Breast epithelium (tissue), 4 donors: ENCODE measurements at places on chromosomes 6 and 20. TPM values are rescaled to one million over a fixed set of nuclear protein-coding genes. Genes with fewer than 3 reads are reported as not detected.

DNA sequence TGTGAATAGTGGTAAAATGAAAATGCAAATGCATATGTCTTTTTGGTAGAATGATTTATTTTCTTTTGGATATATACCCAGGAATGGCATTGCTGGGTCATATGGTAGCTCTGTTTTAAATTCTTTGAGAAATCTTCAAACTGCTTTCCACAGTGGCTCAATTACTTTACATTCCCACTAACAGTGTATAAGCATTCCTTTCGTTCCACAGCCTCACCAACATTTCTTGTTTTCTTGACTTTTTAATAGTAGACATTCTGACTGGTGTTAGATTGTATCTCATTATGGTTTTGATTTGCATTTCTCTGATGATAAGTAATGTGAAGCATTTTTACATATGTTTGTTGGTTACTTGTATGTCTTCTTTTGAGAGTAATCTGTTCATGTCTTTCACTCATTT, 144.0 kb downstream of the SIM1 start:
- no peak for DNase-seq

DNA sequence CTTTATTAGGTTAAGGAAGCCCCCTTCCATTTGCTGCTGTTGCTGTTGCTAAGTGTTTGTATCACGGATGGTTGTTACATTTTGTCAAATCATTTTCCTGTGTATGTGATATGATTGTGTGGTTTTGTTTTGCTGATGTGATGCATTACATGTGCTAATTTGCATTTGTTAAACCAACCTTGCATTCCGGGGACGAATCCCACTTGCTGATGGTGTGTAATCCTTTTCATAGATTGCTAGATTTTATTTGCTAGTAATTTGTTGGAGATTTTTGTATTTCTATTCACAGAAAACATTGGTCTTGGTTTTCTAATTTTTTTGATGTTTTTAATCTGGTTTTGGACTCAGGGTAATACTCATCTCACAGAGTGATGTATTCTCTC, 167.8 kb downstream of the WDR27 start:
- DNase-seq = no peak

DNA sequence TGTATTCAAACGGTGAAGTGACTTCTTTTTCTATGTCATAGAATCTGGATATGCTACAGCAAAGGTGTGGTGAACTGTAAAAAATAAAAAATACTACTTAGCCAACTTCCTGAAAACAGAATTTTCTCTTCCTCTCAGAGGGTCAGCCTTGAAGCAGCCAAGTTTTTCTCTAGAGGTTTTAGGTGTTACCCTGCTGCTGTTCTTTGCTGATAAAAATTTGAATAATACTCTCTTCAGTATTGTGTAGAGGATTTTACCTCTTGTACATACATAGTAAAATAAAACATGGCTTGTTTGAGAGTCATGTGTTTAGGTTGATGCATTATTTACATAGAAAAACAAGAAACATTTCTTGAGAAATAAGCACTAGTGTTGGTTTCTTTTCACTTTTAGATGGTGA, 458.4 kb downstream of the TBC1D32 start:
- DNase-seq = no peak

DNA sequence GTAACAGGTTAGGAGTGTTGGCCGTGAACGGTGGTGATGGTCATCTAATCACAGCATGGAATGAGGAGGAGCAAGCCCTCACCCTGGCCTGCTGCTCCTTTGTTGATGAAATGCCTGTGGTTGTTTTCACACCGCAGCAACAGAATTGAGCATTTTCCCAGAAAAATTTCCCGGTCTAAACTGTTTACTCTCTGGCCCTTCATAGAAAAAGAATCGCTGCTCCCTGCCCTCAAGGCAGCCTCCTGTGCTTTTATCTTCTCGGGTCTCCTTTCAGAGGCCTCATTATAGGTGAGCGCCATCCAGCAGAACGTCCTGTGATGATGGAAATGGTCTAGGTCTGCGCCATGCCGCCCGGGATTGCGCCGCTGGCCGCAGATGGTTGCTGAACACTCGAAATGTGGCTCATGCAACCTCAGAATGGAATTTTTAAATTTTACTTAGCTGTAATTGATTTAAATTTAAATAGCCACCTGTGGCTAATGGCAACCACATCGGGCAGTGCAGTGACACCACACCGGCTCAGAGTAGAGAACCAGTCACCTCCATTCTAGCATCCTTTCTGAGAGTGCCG, 30.2 kb downstream of the PHACTR3 start:
- no peak for DNase-seq

GRCh38 chr20:32116079-32116521, 6.6 kb downstream of the TM9SF4 start:
- no peak for DNase-seq

DNA sequence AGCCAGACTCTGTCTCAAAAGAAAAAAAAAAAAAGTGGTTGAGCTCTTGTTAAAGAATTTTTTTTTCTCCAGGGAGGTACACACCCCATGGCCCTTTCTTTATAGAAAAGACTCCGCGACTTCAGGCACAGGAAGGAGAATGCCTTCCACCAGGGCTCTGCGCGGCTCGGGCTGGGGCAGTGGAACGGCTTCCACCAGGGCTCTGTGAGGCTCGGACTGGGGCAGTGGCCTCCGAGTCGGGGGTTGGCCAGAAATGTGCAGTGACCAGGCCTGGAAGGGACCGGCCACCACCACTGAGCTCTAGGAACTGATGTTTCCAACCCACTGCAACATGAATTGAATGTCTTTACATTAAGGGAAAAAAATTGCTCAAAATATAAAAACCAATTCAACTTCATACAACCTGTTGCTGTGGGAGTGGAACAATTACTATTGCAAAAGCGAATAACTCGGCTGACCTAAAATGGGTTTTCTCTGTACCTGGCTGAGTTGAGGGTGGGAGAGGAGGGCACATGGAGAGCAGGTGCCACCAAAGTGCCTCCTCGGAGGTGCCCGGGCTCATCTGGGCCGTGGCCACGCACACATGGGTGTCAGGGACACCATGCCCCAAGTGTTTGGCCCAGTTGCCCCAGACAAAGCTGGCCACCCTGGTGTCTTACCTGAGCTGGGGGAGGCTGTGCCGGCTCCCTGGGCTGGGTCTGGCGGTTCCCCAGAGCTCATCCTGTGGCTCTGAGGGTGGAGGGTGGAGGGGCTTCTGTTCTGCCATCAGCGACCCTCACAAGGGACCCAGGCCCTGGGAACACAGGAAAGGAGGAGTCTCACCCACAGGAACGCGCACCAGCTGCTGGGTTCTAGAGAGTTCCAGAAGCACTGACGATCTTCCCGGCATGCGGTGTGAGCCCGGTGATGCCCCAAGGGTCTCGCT, 29.3 kb downstream of the SLC2A4RG start:
- no peak for DNase-seq

- no peak for DNase-seq
These were observed 81.1 kb downstream of the STMND1 start for GRCh38 chr6:17182961-17183360.

GRCh38 chr6:110642711-110643110, 166.3 kb upstream of the SLC22A16 start:
- no peak for DNase-seq

DNA sequence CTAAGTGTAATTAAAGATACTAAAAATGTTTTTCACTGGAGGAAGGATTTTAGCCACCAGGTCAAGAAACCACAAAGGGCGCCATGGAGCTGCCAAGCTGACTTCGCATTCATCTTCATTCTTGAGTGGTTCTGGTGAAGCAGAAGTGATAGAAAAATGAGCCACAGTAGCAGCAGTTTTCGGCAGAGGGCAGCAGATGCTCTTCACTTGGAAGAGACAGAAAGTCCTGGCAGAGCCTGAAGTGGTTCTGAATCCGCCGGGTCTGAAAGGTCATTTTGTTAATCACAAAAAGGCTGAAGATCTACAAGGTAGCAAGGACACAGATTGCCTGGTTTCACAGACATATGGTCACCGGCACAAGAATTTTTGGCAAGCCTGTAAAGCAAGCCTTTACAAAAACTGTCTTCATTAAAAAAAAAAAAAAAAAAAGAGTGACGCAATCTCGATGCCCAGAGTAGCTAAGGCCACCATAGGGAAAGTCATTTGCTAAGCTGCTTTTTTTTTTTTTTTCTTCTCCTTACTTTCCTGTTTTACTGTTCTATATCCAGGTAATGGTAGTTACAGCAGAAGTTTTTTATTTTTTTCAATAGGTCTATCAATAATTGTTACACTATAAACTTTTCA, 345.1 kb upstream of the AGPAT4 start:
- DNase-seq = peak; percentile 20

DNA sequence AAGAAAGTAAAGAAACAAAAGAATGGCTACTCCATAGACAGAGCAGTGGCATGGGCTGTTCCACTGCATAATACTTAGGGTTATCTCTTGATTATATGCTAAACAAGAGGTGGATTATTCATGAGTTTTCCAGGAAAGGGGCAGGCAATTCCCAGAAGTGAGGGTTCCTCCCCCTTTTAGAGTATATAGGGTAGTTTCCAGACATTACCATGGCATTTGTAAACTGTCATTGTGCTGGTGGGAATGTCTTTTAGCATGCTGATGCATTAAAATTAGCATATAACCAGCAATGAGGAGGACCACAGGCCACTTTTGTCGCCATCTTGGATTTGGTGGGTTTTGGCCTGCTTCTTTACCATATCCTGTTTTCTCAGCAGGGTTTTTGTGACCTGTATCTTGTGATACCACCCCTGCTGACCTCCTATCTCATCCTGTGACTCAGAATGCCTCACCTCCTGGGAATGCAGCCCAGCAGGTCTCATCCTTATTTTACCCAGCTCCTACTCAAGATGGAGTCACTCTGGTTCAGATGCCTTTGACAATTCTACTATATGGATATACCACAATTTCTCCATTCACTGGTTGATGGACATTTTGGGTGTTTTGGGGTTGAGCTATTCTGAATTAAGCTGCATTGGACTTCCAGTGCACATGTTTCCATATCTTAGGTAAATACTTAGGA, 280.6 kb downstream of the FARS2 start:
- no peak for DNase-seq

DNA sequence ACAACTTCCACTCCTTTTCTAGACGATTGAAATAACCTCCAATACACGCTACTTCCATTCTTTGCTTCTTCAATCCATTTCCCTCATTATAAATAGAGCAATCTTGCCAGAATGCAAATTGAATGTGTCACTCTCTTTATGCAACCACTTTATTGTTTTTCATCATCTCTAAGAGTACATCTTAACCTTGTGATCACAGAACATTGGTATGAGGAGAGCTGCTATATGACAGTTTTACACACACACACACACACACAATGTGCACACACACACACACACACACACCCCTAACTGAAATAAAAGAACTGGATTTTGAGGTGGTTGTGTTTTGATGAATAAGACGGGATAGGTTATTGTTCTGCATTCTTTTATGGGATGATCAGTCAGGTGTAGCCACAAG, 187.0 kb downstream of the HDGFL1 start:
- DNase-seq = no peak

DNA sequence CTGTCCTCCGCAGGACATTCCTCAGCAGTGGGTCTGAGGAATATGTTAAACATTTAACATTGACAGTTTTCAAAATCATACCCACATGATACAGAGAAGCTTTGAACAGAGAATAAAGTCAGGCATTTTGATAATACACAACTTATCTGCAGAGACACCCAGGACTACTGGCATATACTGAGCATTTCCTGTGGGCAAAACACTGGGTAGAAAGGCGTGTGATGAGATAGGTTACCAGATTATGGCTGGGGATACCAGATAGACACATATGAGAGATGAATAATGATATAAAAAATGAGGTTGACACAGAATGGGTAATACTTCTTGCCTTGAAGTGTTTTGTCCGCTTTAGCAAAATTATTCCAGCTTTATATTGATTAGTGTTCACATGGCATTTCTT, 31.4 kb upstream of the TRIM26 start:
- no peak for DNase-seq

DNA sequence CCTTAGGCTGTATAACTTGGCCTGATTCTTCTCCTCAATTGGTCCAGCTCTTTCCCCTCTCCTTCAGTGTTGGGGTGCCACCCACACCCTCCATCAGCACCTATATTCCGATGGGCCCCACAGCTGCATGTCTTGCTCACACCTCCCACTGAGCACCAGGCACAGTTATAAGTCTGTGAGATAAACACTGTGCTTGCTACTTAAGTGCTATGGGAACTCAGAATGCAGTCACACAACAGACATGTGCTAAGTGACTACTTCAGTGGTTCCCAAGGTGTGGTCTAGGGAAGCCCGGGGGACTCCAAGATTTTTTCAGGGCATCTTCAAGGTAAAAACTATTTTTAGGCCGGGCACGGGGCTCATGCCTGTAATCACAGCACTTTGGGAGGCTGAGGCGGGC, 7.3 kb downstream of the ZC3H12D start:
- no peak for DNase-seq

GRCh38 chr6:28695715-28696114, 170.0 kb downstream of the GPX5 start:
- no peak for DNase-seq

UST gene
- 28.8 TPM for total RNA-seq

ANGPT4 gene
- total RNA-seq = 1.0 TPM

C6orf163 gene
- 3.5 TPM for total RNA-seq

TSHZ2 gene
- 59.6 TPM for total RNA-seq

CBFA2T2 gene
- total RNA-seq = 17.0 TPM

EPB41L2 gene
- total RNA-seq = 101 TPM
